ENCODE measurements at places on chromosomes 2 and 18.

- peak; percentile 49 for DNase-seq
These were observed 269.8 kb upstream of the MMADHC start for GRCh38 chr2:149857344-149857743.

DNA sequence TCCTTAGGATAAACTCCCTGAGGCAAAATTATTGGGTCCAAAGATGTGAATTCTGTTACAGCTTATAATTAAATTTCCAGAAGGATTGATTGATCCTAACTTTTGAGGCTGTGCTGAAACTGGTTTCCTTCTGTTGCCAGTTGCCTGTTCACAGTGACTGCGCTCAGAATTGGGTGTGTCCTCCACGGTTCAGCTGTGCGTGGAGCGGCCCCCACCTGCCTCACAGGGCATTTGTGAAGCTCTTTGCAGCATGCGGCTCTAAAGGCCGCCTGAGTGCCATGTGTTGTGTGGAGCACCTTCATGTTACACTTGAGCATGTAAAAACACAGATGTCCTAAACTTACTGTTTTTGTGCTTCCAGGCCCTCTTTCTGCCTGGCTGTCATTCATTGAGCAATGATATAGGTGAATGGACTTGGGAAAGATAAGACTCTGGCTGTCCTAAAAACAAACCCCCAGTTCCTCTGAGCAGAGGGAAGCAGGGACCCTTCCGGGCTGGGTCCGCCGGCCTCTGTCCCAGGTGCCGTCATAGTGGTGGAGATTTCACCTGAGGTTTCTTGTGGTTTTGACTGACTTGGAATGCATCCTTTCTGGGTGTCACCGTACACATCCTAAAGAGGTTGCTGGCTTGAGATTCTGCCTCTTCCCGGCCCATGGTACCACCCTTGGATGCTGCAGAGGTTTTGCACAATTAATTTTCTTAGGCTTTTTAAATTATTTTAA is 173.6 kb downstream of the LDLRAD4 start:
- DNase-seq = no peak

DNA sequence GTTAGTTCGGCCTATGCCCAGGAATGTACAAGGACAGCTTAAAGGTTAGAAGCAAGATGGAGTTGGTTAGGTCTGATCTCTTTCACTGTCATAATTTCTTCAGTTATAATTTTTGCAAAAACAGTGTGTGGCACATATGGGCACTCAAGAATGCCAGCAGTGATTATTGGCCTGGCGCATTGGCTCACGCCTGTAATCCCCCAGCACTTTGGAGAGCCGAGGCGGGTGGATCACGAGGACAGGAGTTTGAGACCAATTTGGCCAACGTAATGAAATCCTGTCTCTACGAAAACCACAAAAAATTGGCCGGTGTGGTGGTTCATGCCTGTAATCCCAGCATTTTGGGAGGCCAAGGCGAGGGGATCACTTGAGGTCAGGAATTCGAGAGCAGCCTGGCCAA is 75.7 kb upstream of the MSH2 start:
- DNase-seq = no peak

DNA sequence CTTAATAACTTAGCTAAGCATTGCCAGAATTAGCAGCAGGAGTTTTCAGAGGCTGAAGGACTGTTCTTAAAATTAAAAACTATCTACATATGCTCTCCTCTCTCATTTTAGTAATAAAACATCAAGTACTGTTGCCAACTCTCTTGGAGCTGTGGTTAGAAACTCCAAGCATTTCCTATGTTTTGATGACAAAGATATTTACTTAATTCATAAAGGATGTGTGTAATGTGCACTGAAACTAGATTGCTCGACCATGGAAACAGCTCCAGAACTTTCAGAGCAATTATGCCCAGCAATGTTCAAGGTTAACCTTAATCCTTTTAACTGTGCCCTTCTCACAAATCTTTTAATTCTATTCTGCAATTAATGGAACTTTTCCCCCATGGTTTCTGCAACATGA is 8.4 kb downstream of the GRP start:
- peak; percentile 48 for DNase-seq

DNA sequence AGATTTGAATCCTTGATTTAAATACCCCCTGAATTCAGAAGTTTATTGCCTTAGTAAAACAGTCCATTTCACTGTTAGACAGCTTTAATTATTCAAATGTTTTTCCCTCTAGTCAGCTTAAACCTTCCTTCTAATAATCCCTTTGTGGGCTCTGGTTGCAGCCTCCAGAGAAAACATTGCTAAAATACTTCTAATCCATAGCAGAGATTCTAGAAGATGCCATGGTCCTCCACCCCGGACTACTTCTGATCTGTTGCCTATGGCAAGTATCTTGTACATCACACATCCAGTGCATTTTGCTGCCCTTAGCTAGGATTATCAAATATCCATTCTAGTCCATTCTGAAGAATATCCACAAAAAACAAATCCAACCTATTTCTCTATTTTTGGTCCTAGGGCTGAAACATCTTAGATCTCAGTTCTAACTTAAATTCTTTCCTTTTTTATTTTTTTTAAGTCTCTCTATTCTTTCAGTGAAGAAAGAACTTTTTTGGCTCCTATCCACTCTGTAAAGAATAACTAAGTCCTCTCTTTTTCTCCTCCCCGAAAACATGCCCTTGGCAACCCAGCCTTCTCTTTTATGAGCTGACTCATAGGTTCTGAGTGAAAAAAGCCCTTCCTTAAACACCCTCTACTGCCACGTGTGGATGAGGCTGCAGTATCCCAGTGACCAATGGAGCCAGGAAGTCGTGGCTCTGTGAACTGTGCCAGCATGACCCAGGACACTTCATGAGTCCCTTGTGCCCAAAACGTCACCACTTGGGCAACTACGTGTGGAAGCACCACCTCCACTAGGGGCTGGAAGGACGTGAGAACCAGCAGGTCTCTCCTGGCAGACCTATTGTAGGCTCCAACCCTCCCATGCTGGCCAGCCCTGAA is 349.8 kb downstream of the TNS1 start:
- peak; percentile 95 for DNase-seq

- DNase-seq = no peak
These were observed 181.3 kb downstream of the PID1 start for GRCh38 chr2:229089776-229090175.

DNA sequence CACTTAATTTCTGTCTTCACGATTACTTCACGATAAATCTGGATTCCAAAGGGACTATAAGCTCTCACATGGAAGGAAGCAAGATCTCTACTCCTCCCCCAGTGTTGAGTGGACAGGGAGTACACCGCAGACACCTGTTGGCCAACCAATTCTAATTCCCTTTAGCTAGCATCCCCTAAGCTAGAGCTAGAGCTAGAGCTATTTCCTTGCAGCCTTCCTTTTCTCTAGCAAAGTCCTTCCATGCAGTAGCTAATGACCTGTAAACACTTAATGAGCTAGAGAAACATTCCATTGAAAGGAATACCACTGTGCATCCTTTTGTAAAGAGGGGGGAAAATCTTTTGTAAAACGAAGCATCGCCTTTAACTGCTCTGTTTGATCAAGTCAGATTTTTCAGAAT is 56.5 kb downstream of the BCL11A start:
- DNase-seq = no peak

DNA sequence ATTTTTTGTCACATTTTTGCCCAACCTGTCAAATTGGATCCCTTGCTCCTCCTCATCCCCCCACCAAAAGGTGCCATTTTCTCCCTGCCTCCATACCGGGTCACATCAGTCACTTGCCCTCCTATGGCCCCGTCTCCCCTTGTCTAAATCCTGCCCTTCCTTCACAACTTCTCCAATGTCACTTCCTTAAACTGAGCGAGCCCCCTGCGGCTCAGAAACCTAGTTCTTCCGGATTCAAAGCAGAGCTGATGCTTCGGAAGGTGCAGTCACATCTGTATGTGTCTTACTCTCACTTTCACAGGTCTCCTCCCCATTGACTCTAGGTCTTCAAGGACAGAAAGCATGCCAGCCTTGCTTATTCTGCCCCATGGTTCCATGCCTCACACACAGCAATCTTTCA is 22.1 kb downstream of the TNP1 start:
- no peak for DNase-seq
